ENCODE measurements at places on chromosomes 13 and 19. TPM values are rescaled to one million over a fixed set of nuclear protein-coding genes. Genes with fewer than 3 reads are reported as not detected.

Gene CCDC159
- total RNA-seq = 7.6 TPM

Gene C19orf25
- total RNA-seq = 37.4 TPM

Gene SMARCA4
- 89.9 TPM for total RNA-seq

Gene WDR88
- total RNA-seq = not detected

Gene PTPRH
- 4.2 TPM for total RNA-seq

Gene NPAS1
- total RNA-seq = 12.8 TPM

Gene ZNF776
- 5.8 TPM for total RNA-seq

Gene NKG7
- not detected for total RNA-seq

Gene KLK15
- not detected for total RNA-seq

Gene ZNF284
- 4.0 TPM for total RNA-seq

Gene IGFL3
- not detected for total RNA-seq

Gene INSR
- total RNA-seq = 18.5 TPM

Gene PCDH8
- total RNA-seq = not detected

Gene CRLF1
- total RNA-seq = 309 TPM

Gene FFAR1
- not detected for total RNA-seq

Gene KISS1R
- not detected for total RNA-seq

Data from cardiac atrium fibroblast (primary cell).